ENCODE measurements at places on chromosomes 6 and 20. TPM values are rescaled to one million over a fixed set of nuclear protein-coding genes. Genes with fewer than 3 reads are reported as not detected.

DNA sequence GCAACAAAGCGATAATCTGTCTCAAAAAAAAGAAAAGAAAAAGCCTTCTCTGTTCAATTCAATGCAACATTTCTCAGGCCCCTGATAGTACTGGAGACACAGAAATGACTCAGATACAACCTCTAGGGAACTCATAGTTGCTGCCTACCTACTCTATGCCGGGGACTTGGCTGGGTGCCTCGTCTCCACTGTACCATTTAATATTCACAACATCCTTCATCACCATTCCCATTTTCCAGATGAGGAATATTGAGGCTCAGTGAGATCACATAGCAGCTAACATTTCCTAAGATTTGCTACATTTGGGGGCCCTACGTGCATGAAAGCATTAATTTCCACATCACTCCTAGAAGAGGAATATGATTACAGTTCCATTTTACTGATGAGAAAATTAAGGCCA, 7.5 kb downstream of the NOL4L start:
- no peak for DNase-seq

GRCh38 chr6:107185391-107185970, 70.2 kb upstream of the BEND3 start:
- DNase-seq = no peak

DNA sequence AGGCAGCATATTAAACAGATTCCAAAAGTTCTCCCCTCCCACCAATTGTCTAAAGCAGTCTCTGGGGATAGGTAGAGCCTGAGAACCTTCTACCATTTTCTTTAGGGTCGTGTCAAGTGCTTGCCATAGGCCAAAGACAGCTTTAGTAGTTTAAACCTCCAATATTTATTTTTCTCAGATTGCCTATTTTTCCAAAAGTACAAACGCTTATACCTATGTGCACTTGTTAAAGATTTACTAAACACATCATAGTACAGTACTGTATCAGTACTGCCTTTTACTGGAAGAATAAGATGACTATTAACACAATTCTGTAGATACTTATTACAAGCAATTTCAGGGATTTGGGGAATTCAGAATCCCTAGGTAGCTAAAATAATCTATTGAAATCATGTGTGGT, 29.4 kb downstream of the AKIRIN2 start:
- DNase-seq = no peak

DNA sequence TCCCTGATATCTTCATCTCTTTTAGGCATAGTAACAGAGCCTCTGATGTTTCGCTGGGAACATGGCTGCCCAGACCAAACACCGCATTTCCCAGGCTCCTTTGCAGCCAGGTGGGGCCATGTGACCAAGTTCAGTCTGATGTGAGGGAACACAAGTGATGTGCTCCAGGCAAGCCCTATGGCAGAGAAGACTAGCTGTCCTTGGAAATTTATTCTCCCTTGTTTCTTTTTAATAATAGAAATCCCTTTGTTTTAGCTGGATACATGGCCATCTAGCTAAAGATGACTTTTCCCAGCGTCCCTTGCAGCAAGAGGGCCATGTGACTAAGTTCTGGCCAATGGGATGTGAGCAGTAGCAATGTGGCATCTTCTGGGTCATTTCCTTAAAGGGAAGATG, 30.8 kb downstream of the SLC2A10 start:
- DNase-seq = no peak

Gene PTK7
- 12.2 TPM for total RNA-seq

DNA sequence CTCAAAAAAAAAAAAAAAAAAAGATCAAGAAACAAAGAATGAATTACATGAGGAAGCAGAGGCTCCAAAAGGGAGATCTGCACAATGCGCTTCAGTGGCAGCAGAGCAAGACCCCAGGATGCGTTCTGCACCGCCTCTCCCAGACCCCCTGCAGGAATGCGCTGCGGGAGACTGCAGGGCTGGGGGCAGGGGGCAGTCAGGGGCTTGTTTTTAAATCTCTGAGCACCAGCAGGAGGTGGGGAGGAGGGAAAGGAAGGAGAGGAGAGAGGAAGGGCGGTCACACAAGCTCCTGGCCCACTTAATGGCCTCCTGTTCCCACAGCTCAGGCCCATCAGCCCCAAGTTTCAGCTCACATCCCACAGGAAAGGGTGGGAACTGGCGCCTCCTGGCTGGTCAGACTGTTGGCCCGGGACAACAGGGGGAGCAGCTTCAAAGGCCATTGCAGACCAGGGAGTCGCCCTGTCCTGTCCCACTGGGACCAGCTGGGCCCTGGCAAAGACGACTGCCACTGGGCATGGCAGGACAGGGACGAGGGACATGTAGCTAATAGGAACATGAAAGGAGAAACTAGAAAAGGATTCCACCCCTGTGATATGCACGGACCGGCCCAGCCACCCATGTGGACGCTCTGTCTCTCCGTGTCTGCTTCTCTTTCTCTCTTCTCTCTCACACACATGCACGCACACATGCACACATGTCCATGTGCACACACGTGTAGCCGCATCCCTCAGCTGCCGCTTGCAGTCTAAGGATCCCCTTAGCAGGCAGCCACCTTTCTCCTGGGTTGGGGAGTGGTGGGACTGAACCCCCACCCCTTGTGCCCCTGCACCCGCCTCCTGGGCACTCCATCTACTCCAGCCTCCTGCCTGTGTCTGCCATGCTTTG, 34.7 kb downstream of the TFEB start:
- no peak for DNase-seq

Gene PAX1
- not detected for total RNA-seq

DNA sequence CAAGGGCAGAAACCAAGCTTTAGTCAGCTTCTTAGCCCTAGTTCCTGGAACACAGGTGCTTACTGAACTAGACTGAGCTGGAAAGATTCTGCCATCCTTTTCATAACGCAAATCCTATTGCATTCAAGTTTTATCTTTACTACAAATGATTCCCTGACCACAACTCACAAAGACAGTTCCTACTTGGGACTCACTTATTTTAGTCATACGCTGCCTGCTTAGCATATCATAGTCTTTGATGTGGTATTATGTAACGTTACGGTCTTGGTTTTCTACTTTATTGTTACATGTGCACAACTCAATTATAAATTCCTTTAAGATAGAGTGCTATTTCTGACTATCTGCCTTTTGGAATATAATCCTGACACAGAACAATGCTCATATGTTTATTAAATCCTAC, 59.1 kb downstream of the BLOC1S5 start:
- DNase-seq = no peak

Gene LYRM2
- 58.3 TPM for total RNA-seq

Gene PRPF6
- 76.7 TPM for total RNA-seq

- DNase-seq = no peak
Observed at GRCh38 chr6:159085396-159085895, 40.7 kb upstream of the TAGAP start.

Gene MYLK4
- 1.7 TPM for total RNA-seq

DNA sequence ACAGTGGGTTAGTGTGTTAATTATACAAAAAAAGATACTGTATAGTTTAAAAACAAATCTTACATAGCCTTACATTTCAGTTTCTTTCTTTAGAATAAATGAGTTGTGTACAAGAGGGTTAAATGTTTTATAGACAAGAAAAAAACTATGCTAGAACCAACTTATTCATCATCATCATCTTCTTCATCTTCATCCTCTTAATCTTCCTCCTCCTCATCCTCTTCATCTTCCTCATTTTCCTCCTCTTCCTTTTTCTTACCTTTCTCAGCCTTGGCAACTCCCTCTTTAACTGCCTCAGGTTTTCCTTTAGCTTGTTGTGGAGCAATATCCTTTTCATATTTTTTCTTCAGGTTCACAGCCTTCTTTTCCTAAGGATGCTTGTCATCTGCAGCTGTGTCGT, 53.7 kb downstream of the RPS12 start:
- no peak for DNase-seq

DNA sequence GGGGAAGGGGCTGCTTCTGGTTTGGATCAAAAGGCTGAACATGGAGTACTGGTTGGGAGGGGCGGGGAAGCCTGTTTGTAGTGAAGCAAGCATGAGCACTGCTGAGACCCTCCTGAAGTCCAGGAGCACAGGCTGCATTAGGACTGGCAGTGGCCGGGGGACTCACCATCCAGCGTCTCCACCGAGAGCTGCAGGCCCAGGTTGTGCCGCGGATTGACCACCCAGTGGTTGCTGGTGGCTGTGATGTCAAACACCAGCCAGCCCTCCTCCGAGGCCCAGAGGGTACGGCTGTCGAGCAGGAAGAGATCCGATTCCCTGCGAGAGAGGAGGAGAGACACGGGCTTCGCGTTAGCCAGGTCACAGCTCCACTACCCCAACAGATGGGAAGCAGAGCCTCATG, 64.1 kb downstream of the BMP7 start:
- no peak for DNase-seq

Gene STMN3
- total RNA-seq = 300 TPM

Gene KCNK16
- total RNA-seq = 0.74 TPM

GRCh38 chr20:10634683-10635411, 39.0 kb downstream of the JAG1 start:
- DNase-seq = no peak

DNA sequence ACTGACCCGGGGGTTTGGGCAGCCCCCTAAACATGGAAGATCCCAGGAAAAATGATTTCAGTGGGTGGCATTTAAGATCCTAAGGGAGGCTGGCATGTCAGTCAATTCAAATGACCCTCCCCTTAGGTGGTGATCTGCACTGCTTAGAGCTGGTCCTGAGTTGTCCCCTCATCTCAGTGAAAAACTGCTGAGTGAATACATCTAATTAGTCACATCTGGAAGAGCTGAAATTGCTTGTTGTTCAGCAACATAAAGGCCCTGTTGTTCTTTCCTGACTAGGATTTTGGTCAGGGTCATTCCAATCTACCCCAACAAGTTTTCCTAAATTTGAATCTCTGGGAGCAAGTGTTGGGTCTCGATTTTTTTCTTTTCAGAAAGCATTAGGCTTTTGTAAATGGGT, 126.4 kb downstream of the LCA5 start:
- no peak for DNase-seq

GRCh38 chr6:108878942-108879341, 30.7 kb downstream of the ARMC2 start:
- DNase-seq = no peak

DNA sequence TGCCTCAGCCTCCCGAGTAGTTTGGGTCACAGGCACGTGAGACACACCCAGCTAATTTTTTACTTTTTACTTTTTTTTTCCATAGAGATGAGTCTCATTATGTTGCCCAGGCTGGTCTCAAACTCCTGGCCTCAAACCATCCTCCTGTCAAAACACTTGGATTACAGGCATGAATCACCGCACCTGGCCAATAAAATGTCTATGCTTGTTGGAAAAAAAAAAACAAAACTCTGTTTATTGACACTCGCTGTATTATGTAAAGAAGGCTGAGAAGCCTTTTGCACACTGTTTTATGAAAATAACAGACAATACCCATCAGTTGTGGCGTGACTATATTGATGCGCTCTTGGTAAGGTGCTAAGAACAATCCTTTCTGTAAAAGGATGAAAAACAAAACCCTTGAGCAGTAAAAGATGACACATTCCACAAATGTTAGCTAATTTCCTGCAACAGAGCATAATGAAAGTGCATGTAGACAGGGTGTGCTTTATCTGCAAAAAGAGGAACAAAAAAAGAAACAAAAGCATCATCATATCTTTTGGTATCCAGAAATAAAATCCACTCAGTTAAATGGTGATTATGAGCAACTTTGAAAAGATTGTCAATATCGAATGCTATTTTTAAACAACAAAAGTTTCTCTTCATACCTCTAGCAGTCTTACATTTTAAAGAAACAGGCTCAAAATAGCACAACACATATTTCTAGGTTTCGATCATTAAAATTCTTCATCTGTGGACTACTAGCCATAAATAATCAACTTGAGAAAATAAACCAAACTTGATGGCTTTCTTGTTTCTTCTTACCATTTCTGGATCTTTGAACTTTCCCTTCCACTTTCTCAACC, 108.3 kb upstream of the PHACTR1 start:
- no peak for DNase-seq

Gene SLC22A7
- total RNA-seq = not detected

Gene ECT2L
- total RNA-seq = 0.39 TPM

DNA sequence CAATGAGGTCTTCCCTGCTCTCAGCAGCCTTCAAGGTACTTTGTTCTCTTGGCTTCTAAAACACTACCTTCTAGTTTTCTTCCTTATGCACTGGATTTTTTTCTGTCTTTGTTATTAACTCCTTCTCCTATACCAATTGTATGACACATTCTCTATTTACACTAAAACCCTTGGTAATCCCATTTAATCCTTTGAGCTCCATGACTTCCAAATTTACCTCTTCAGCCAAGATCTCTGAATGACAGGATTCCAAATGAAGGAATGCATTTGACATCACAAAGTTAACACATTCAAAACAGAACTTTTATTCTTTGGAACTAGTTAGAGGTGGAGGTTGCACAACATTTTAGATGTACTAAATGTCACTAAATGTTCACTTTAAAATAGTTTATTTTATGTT, 86.6 kb upstream of the SAMD5 start:
- no peak for DNase-seq

GRCh38 chr6:107572886-107573285, 83.0 kb downstream of the SOBP start:
- DNase-seq = no peak

DNA sequence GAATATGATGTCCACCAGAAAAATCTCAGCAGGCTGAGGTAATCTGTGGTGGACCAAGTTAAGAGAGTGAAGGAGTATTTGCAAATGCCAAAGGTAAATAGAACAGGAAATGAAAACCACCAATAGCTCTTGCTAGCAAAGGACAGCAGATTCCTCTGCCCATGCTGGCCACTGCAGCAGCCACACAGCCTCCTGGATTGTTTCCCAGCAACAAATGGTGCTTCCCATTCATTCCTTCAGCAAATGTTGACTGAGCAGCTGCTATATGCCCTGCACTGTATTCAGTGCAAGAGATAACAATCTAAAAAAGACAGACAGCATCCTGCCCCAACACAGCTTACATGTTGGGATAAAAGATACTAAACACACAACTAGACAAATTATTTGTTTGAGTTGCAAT, 11.0 kb downstream of the ROS1 start:
- DNase-seq = no peak

Gene DNAH8
- total RNA-seq = not detected

Gene FAM209B
- not detected for total RNA-seq

Gene RIMS1
- total RNA-seq = 106 TPM

Gene DDO
- total RNA-seq = 3.8 TPM

GRCh38 chr6:35747877-35748276, 11.0 kb downstream of the ARMC12 start:
- no peak for DNase-seq

DNA sequence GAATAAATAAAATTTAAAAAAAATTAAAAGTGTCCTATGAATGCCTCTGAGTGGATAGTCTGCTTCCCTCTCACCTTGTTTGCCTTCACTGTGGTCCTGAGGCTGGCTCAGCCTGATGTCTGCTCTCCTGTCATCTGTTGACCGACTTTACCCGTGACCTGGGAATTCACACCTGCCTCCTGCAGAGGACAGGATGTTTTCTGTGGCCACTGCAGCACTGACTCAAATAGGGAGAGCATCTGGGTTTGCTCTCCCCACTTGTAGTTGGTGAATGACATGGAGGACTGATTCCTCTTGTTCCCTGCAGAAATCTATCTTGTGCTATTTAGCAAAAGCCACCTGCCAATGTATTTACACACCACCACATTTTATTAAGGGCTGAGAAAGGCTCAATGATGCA, 52.4 kb upstream of the ERVFRD-1 start:
- DNase-seq = no peak

Gene MUCL3
- not detected for total RNA-seq

Measured in dorsolateral prefrontal cortex (tissue), 122 donors.